Smooth muscle cell of the coronary artery (primary cell): ENCODE measurements at places on chromosomes 16 and 17. TPM values are rescaled to one million over a fixed set of nuclear protein-coding genes. Genes with fewer than 3 reads are reported as not detected.

The SMPD3 gene
- total RNA-seq: not detected in 2 replicates

The NR1D1 gene
- 0.90 and 0.94 TPM in 2 replicates for total RNA-seq

The TUBB3 gene
- 294 and 447 TPM in 2 replicates for total RNA-seq

The SOX9 gene
- 0.94 and 3.3 TPM in 2 replicates for total RNA-seq

The ASB16 gene
- total RNA-seq: not detected in 2 replicates

The SYCE1L gene
- 1.2 TPM in 1 of 2 replicates, not detected in the other for total RNA-seq

The ASPHD1 gene
- total RNA-seq: 3.4 and 13.5 TPM in 2 replicates

The TEKT5 gene
- total RNA-seq: not detected in 2 replicates

The CCL18 gene
- not detected in 2 replicates for total RNA-seq

The P2RX5 gene
- 0.38 TPM in 1 of 2 replicates, not detected in the other for total RNA-seq

The CD68 gene
- 4.7 and 22.3 TPM in 2 replicates for total RNA-seq

The CLEC10A gene
- total RNA-seq: 0.70 TPM in 1 of 2 replicates, not detected in the other

The JPH3 gene
- not detected in 2 replicates for total RNA-seq

The NUPR1 gene
- 43.7 and 74.9 TPM in 2 replicates for total RNA-seq

The KDM8 gene
- total RNA-seq: 1.2 and 4.1 TPM in 2 replicates

The ASPA gene
- 2.9 TPM in 1 of 2 replicates, not detected in the other for total RNA-seq

The TMEM235 gene
- total RNA-seq: not detected in 2 replicates

The MAP2K6 gene
- total RNA-seq: 0.15 and 6.4 TPM in 2 replicates

The FAM83G gene
- 1.6 and 14.3 TPM in 2 replicates for total RNA-seq

The CTRB1 gene
- not detected in 2 replicates for total RNA-seq

The GPR139 gene
- total RNA-seq: not detected in 2 replicates

The PROCA1 gene
- total RNA-seq: 0.90 and 1.4 TPM in 2 replicates

The CFAP52 gene
- total RNA-seq: 0.08 and 0.12 TPM in 2 replicates

The EME2 gene
- 5.0 TPM in 2 replicates for total RNA-seq

The FBXO39 gene
- 0.08 and 0.82 TPM in 2 replicates for total RNA-seq

The OR3A1 gene
- not detected in 2 replicates for total RNA-seq

The SOST gene
- total RNA-seq: 115 TPM in 1 of 2 replicates, not detected in the other
